ENCODE measurements at places on chromosomes 2 and 18. TPM values are rescaled to one million over a fixed set of nuclear protein-coding genes. Genes with fewer than 3 reads are reported as not detected.

DNA sequence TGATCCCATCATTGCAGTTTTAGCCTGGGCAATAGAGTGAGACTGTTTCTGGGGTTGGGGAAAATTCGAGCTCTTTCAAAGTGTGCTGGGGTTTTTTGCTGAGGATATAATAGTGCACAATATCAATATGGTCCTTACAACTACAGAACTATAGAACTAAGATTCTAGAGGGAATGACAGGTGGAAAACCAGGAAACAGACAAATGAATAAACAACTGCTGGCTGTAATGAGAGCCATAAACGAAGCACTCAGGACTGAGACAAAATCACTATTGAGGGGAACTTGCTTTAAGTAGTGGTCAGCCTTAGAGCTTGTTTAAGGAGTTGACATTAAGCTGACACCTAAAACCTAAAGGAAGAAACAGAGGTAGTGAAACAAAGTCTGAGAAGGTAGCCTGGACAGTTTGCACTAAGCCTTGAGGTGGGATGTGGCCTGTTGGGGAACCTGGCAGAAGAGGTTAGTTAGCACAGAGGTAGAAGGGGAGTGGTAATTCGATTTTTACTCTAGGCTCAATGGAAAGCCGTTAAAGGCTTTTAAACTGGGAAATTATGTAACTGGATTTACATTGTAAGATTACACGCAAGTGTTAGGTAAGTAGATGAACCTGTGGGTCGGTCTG lies 33.8 kb downstream of the LCLAT1 start:
- no peak overlapping the region for H3K4me3 ChIP-seq
- no peaks in the 10 kb centered on the region for H3K27me3 ChIP-seq
- no peak for DNase-seq
- peaks cover 4% of the 10 kb centered on the region for H3K36me3 ChIP-seq
- H3K4me1 ChIP-seq = no peaks in the 10 kb centered on the region

DNA sequence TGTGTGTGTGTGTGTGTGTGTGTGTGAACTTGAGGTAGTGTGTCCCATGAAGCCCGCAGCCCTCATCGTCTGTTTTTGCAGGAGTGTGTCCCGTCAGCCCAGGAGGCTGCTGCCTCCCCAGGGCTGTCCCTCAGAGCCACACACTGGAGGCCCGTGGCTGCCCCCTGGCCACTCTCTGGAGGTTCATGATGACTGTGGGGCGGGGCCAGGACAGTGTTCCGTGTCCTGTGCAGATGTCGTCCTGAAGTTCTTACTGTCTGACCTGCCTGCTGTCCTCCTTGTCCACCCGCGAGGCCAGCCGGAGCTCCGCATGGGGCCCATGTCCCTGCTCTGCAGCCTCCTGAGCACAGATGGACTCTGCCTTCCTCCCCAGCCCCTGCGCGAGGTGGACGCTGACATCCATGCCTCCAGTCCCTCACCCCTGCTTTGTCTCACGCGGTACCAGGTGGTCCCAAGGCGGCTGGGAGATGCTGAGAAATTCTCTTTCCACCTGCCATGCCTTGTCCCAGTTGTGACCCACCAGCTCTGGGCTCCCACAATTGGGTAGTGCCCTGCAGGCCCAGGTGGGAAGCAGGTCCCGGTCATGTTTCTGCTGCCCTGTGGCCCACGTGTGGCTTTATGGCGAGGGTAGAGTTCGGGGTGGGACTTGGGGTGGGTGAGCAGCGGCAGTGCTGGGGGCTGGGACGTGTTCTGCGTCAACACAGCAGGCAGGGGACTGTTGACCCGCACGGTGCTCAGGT lies 92.8 kb downstream of the NFATC1 start:
- no peaks in the 10 kb centered on the region for H3K27me3 ChIP-seq
- no peak for DNase-seq
- H3K4me3 ChIP-seq = no peak overlapping the region
- H3K36me3 ChIP-seq = peaks cover 61% of the 10 kb centered on the region
- H3K27ac ChIP-seq = no peak overlapping the region
- peaks cover 8% of the 10 kb centered on the region for H3K4me1 ChIP-seq

DNA sequence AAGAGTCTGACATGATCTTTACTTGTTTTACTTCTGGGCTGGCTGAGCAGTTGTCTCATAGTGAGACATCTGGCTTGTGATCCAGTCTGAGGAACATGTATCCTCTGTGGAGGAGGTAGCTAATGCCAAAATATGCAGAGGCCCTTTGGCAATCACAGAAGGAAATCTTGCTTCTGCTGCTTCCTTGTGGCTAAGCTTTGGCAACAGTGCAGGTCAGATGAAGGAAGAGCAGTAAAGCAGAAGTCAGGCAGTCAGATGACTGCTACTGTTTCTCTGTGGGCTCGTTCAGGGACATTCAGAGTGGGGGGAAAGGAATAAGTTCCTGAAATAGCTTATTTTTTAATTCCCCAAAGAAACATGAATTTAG lies 22.3 kb downstream of the DOK1 start:
- no peak for DNase-seq
- H3K4me3 ChIP-seq = no peak overlapping the region
- no peak overlapping the region for H3K27ac ChIP-seq
- no peaks in the 10 kb centered on the region for H3K36me3 ChIP-seq
- H3K4me1 ChIP-seq = no peaks in the 10 kb centered on the region
- no peaks in the 10 kb centered on the region for H3K27me3 ChIP-seq

DNA sequence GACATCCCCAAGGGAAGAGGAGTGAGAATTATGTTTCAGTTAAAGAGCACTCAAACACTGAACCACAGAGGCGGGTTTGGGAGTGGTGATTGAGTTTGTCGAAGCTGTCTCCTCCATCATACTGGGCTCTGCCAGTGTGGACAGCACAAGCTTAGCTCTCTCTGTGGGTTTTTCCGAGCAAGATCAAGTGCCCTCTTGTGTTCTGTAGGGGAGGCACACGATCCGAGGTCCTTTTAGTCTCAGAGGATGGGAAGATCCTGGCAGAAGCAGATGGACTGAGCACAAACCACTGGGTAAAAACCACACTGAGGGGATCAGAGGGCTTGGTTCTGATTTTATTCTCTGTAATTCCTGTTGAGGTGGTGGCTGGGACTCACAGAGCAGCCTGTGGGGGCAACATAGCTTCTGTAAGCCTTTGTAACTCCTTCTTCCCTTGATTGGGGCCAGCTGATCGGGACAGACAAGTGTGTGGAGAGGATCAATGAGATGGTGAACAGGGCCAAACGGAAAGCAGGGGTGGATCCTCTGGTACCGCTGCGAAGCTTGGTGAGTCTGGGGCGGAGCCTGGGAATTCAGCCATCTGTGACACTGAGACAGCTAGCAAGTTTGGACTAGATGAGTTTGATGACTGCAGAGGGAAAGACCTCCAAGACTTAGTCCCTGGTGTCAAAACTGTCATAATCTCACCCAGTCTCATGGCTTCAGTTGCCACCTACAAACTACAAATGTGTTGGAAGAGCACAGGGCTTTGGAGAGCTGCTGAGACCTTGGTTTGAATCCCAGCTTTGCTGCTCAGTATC lies 2.0 kb downstream of the NAGK start:
- no peaks in the 10 kb centered on the region for H3K27me3 ChIP-seq
- peak overlapping the region; percentile 96 for H3K27ac ChIP-seq
- H3K4me3 ChIP-seq = no peak overlapping the region
- H3K36me3 ChIP-seq = peaks cover 29% of the 10 kb centered on the region

- no peaks in the 10 kb centered on the region for H3K36me3 ChIP-seq
- H3K27me3 ChIP-seq = no peaks in the 10 kb centered on the region
- H3K4me3 ChIP-seq = no peak overlapping the region
- DNase-seq = no peak
- no peak overlapping the region for H3K27ac ChIP-seq
These were observed 672.3 kb downstream of the ARHGAP15 start for GRCh38 chr2:143801561-143801960.

DNA sequence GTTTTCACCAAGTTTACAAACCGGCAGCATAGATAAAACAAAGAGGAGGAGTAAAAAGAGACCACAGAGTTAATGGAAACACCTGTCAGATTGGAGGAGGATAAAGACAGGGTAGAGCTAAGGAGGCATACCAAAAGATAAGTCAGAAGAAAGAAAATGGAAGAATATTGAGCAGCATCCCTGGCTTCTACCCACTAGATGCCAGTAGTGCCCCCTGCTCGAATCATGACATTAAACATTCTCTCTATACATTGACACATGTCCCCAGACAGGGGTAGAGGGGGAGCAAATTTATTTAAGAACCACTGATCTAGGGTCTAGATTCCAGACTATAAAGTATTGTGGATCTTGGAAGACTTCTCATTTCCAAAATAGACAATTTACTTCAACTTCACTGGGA lies 159.8 kb upstream of the ETAA1 start:
- DNase-seq = no peak
- no peak overlapping the region for H3K27ac ChIP-seq
- H3K36me3 ChIP-seq = no peaks in the 10 kb centered on the region
- no peaks in the 10 kb centered on the region for H3K27me3 ChIP-seq

GPR45 gene
- total RNA-seq = not detected

Data from naive thymus-derived CD4-positive, alpha-beta T cell (primary cell).